Left kidney (tissue), 8 donors: ENCODE measurements at places on chromosomes 4 and X. TPM values are rescaled to one million over a fixed set of nuclear protein-coding genes. Genes with fewer than 3 reads are reported as not detected.

Gene AMTN
- not detected for polyA plus RNA-seq

DNA sequence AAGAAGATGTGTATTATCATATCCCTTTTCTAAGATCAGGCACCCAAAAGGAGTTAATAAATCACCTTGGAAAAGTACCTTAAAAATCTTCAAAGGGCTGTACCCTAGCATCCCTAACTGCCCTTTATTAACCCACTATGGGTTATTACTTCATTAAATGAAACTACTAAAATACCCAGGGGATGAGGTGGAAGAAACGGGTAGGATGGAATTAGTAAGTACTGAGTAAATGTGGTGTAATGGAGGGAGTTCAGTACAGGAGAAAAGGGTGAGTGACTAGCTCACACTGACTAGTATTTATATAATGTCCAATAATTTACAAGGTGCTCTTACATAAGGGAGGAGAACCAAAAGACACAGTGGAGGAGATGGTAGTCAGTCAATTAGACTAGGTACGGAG, 51.0 kb upstream of the RASGEF1B start:
- DNase-seq: no peak

Gene DGKK
- polyA plus RNA-seq: 13.0 TPM

Gene GYPB
- 1.7 TPM for polyA plus RNA-seq

GRCh38 chr4:40455340-40455902, 120.3 kb downstream of the CHRNA9 start:
- DNase-seq: no peak

DNA sequence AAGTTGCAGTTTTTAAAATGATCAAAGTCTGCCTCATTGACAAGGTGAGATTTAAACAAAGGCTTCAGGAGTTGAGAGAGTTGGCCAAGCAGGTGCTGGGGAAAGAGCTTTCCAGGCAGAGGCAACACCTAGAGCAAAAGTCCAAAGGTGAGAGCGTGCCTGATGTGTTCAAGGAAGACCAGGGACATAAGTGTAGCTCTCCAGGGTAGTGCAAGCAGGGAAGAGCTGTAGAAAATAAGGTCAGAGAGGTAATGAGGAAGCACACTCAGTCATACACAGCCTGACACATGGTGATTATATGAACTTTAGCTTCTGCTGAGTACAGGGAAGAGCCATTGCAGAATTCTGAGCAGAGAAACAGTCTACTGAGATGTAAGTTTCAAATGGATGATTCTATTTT, 265.0 kb upstream of the NWD2 start:
- DNase-seq: no peak

Gene GAGE13
- not detected for polyA plus RNA-seq

- no peak for DNase-seq
These were observed 370.1 kb downstream of the PPP3CA start for GRCh38 chr4:100977274-100977673.

- no peak for DNase-seq
These were observed 84.4 kb upstream of the FAT1 start for GRCh38 chr4:186807808-186808629.

- no peak for DNase-seq
These were observed 35.7 kb downstream of the MAGEB17 start for GRCh38 chrX:16202943-16203342.

- DNase-seq: peak; percentile 93
These were observed at the start of gene GUCY1B1 for GRCh38 chr4:155758481-155759371. TSS of gene GUCY1B1 (plus strand) at chr4:155759021. CDS start at chr4:155759141, 120 bp downstream.

Gene GNRHR
- polyA plus RNA-seq: 0.96 TPM

GRCh38 chrX:108221301-108221864, 129.8 kb downstream of the ATG4A start:
- DNase-seq: no peak

DNA sequence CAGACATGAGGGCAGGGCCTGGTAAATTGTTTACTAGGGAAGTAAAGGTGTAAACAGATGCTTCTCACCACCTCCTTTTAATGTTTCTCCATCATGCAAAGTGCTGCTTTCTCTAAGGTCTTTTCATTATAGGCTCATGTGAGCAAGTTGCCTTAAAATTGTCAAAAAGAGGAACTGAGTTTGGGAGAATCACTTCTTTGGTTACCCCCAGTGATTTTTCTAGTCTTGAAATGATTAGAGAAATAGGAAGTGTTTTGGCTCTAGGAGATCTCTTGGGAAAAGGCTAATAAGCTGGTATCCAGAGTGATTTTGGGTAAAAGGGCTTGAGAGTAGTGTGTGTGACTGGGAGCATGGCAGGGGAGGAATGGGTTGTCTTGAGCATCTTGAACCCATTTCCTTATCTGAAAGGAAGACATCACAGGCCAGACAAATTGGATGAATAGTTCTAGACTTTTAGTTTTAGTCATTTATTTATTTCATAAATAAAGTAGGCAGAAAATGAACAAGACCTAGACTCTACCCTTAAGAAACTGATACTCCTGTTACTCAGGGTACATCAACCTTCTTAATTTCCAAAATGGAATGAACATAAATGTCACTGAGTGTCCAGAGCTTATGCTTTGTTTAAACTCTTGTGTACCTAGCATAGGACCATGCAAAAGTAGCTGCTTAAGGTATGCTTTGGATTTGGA, 14.2 kb downstream of the GRPR start:
- DNase-seq: no peak

- no peak for DNase-seq
These were observed 269.7 kb downstream of the HS3ST1 start for GRCh38 chr4:11158971-11159370.

DNA sequence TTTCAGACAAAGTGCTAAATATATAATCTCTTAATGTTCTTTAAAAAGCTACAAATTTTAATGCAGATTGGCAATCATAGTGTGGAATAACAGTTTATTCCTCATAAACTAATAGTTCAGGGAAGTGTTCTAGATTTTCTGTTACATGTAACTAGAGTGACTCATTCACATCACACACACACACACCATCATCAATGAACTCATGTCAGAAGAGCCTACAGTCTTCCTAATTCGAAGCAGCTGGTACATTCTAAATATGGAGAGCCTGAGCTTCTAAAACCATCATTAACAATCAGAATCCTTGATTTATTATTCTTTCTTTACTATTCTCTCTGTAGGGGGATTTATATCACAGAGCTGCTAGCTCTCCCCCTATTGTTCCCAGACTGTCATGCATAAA, 49.6 kb downstream of the DKK2 start:
- DNase-seq: no peak

Gene SYTL4
- polyA plus RNA-seq: 24.5 TPM

Gene CPLX1
- 1.7 TPM for polyA plus RNA-seq

Gene DCAF12L1
- polyA plus RNA-seq: 6.7 TPM

Gene EMCN
- 136 TPM for polyA plus RNA-seq

- no peak for DNase-seq
These were observed 224.6 kb downstream of the ANAPC10 start for GRCh38 chr4:144873226-144873990.

- DNase-seq: no peak
These were observed 17.1 kb downstream of the GAK start for GRCh38 chr4:915041-915474.

GRCh38 chrX:32530802-32531403, 680.4 kb downstream of the DMD start:
- DNase-seq: peak; percentile 45

DNA sequence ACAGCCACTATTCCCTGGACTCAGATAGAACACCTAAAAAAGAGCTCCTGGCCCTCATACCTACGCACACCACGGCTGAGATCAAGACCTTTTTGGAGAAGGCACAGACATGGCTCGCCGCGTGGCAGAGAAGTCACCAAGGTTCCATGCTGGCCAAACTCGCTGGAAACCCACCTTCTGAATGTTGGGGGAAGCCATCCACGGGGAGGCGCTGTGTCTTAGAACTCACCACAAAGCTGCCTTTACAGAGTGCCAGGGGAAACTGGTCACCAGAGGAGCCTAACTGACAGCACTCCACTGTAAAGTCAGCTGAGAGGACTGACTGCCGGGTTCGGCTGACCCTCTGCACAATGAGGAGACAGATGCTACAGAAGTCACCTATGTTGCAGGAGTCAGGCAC, 97.9 kb downstream of the NEUROG2 start:
- DNase-seq: no peak
